ENCODE measurements at places on chromosomes 2 and 18. TPM values are rescaled to one million over a fixed set of nuclear protein-coding genes. Genes with fewer than 3 reads are reported as not detected.

GRCh38 chr2:160474319-160474645 lies 19.3 kb downstream of the RBMS1 start:
- peaks cover 60% of the 10 kb centered on the region for H3K4me1 ChIP-seq
- H3K36me3 ChIP-seq, result peaks cover 7% of the 10 kb centered on the region
- H3K27me3 ChIP-seq, result no peaks in the 10 kb centered on the region
- no peak for DNase-seq
- H3K27ac ChIP-seq, result peak overlapping the region; percentile 41
- H3K4me3 ChIP-seq, result peak overlapping the region; percentile 31

RIF1 gene
- 65.3 TPM for total RNA-seq

IL1F10 gene
- not detected for total RNA-seq

BMP10 gene
- total RNA-seq, result not detected

Data from activated CD8-positive, alpha-beta T cell treated with anti-CD3 and anti-CD28 coated beads for 36 hours (primary cell).